ENCODE measurements at places on chromosomes 11 and 22.
A peak's percentile ranks its signal among the peaks of the same experiment; 100 is the strongest.

DNA sequence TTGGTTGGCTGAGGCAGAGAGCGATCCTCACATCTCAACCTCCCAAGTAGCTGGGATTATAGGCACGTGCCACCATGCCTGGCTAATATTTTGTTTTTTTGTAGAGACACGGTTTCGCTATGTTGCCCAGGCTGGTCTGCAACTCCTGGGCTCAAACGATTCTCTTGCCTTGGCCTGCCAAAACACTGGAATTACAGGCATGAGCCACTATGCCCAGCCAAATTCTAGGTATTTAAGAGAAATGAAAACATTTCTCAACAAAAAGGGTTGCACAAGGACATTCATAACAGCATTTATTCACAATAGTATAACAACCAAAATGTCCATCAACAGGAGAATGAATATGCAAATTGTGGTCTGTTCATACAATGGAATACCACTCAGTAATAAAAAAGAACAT is 31.7 kb upstream of the RBX1 start:
- no peaks in the 10 kb centered on the region for H3K36me3 ChIP-seq
- DNase-seq = no peak
- H3K27me3 ChIP-seq = no peaks in the 10 kb centered on the region
- no peak overlapping the region for H3K4me3 ChIP-seq

- no peaks in the 10 kb centered on the region for H3K27me3 ChIP-seq
- peaks cover 28% of the 10 kb centered on the region for H3K4me1 ChIP-seq
- no peak for DNase-seq
- H3K36me3 ChIP-seq = no peaks in the 10 kb centered on the region
These were observed 1.2 kb upstream of the MRGPRF start for GRCh38 chr11:69014084-69014851.

- no peak overlapping the region for H3K27ac ChIP-seq
- H3K27me3 ChIP-seq = peaks cover 2% of the 10 kb centered on the region
- no peaks in the 10 kb centered on the region for H3K36me3 ChIP-seq
- no peak for DNase-seq
These were observed 209.4 kb upstream of the NCAM1 start for GRCh38 chr11:112751772-112752171.

DNA sequence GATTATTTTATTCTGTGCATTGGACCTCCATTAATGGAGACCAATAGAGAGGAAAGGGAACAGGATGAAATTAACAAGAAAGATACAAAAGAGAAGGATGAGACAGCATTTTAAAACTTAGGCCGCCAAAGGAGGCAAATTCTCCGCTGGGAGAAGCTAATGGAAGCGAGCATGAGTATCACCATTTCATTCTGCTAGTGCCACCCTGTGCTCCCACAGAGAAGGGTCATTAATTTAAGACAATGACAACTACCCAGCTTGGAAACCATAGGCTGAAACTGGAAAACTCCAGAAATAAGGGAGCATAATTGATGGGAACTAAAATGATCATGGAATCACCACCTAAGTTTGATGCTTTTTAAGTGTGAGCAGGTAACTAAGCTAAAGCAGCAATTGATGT is 69.2 kb downstream of the SLC36A4 start:
- DNase-seq = no peak
- no peak overlapping the region for H3K4me3 ChIP-seq
- H3K27ac ChIP-seq = no peak overlapping the region
- no peaks in the 10 kb centered on the region for H3K27me3 ChIP-seq
- no peaks in the 10 kb centered on the region for H3K36me3 ChIP-seq

DNA sequence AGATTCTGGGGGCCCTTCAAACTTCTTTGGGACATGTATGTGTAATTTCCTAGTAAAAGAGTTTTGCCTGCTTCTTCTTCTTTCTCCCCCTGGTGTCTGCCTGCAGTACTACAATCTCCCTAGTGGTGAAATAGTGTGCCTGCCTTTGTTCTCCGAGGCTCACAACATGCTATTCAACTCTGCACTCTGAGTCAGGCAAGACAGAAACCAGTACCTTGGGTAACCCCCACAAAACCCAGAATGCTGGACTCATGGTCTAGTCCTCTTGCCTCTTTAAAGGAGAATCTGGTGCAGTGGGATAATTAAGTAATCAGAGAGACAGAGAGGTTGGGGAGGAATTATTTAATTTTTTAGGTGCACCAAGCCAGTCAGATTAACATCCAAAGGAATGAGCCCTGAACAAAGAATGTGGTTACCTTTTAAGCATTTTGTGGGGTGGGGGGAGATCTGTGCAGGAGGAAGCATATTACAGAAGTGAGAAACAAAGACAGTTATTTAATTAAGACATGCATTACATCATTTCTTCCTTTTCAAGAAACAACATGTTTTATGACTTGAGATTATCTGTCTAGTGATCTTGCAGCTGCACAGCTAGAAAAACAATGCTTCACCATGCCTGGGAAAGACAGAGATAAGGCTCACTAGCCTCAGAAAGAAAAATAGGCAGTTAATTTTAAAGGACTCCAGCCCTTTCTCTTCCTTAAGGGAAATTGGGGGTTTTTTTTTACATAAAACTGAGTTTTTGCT is 11.0 kb upstream of the MS4A6A start:
- no peak overlapping the region for H3K4me3 ChIP-seq
- no peak overlapping the region for H3K27ac ChIP-seq
- no peaks in the 10 kb centered on the region for H3K27me3 ChIP-seq
- H3K36me3 ChIP-seq = no peaks in the 10 kb centered on the region
- H3K4me1 ChIP-seq = no peaks in the 10 kb centered on the region

- peaks cover 4% of the 10 kb centered on the region for H3K4me1 ChIP-seq
- H3K4me3 ChIP-seq = peak overlapping the region; percentile 79
- H3K36me3 ChIP-seq = no peaks in the 10 kb centered on the region
- peak overlapping the region; percentile 71 for H3K27ac ChIP-seq
These were observed 1.4 kb downstream of the SELENOO start for GRCh38 chr22:50202130-50202666.

Data from Caco-2 (cell line).